H1 (cell line): ENCODE measurements at places on chromosomes 2 and 18. TPM values are rescaled to one million over a fixed set of nuclear protein-coding genes. Genes with fewer than 3 reads are reported as not detected.

DNA sequence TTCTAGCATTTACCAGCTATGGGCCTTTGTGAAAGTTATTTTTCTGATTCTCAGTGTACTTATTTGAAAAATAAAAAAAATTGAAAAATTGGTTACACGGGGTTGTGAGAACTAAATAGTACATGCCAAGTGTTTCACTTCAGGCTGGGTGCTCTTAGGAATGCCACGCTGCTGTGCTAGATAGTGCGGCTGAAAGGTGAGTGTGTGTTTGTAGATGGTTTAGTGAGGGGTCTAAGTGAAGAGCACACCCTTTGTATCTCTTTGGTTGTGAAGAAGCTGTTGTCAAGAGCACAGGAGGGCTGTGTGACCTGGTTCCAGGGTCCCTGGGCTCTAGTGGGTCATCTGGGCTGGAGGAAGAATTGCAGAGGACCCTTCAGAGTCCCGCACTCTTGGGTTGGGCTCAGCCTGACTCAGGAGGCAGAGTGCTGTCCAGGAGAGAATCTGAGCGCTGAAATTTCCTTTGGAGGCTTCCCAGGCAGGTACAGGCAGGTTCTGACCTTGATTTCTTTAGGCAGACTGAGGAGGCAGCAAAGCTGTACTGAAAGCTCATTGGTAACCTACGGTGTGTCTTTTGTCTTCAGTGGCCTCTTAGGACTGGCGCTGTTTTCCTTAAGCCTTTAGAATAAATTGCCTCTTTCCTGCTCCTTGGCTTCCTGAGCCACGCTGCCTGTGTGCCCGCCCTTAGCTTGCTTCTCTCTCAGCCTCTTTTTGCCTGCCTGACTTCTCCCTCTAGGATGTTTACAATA, 44.4 kb downstream of the MAP4K4 start:
- DNase-seq: no peak

GRCh38 chr2:161096336-161096735, 63.9 kb upstream of the TANK start:
- no peak for DNase-seq

Gene SFT2D3
- 7.1 and 7.3 TPM in 2 replicates for total RNA-seq

- no peak for DNase-seq
These were observed 41.2 kb downstream of the MBP start for GRCh38 chr18:77091366-77091765.

Gene LRRC30
- not detected in 2 replicates for total RNA-seq

- DNase-seq: no peak
These were observed 64.2 kb downstream of the PTPN2 start for GRCh38 chr18:12819841-12820240.

GRCh38 chr2:109699646-109700045, 85.5 kb downstream of the SOWAHC start:
- no peak for DNase-seq

DNA sequence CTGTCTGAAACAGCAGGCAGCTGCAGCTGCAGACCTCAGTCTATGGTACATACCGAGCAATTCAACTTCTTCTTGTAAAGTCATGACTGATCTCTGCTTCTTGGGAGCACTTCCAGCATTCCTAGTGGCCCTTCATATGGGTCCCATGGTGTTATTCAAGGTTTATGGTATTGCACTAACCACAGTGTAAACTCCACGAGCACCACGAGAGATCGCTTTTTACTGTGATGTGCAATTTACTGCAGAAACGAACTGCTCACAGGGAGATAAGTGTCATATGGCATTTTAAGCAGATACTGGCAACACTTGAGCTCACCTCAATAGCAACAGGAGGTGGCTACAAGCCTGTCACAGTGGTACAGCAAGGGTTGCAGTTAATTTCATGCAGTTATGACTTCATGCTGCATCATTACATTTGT, 38.6 kb upstream of the SH3BP4 start:
- DNase-seq: no peak

DNA sequence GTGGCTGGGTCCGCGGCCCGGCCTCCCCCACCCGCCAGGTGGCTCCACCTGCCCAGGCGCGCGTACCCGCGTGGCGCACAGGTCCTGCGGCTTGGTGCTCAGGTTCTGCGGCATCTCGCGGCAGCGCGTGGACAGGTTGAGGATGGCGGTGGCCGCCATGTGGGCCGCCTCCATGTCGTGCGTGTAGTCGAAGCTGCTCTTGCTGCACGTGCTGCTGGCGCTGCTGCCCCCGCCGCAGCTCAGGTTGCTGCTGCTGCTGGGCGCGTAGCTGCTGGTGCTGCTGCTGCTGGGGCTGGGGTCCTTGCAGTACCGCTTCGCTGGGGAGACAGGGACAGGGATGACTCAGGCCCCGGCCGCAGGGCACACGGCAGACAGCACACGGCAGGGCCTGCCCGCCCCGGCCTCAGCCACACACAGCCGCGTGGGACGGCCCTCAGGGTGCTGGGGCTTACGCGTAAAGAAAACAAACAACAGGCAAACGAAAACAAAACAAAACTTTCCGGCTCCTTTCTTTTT, 147.7 kb upstream of the PXDN start:
- DNase-seq: no peak

DNA sequence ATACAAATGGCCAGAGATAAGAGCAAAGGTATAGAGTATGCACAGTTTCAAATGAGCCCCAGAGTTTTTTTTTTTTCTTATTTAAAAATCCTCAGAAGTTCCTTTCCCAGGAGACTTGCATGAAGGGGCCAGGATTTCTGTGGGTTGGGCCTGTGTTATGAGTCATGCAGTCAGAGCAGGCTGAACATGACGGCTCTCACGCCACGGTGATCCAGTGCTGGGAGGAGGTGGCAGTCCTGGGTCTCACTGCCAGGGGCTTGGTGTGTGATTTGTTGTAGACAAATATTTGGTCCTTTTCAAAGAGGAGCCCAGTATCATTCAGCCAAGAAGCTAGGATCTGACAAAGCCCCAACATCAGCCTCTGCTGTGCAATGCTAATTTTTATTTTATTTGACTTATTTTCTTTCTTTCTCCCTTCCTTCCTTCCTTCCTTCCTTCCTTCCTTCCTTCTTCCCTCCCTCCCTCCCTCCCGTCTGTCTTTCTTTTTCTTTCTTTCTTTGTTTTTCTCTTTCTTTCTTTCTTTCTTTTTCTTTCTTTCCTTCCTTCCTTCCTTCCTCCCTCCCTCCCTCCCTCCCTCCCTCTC, 10.4 kb upstream of the KCNE4 start:
- DNase-seq: no peak

DNA sequence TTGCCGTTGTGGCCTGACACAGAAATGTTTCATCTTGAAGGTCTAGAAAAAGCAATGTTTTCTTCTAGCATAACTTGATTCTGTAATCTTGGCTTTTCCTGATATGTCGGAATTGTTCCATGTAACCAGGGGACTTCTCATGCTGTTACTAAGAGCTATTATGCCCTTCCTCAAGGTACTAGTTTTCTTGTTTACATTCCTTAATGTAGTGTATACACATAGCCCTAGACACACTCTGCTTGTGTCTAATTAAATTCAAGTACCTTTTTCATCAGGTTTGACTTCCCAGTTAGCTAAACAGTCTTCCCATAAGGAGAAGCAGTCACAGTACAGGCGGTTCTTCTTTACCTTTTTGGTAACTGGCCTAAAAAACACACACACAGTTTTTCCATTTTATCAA, 122.8 kb upstream of the MSH6 start:
- DNase-seq: no peak

Gene NFATC1
- 6.6 and 6.8 TPM in 2 replicates for total RNA-seq

Gene RFX8
- total RNA-seq: 0.60 and 1.3 TPM in 2 replicates

- DNase-seq: no peak
These were observed 70.1 kb upstream of the BZW1 start for GRCh38 chr2:200741468-200742202.

Gene DSG2
- 138 and 144 TPM in 2 replicates for total RNA-seq

DNA sequence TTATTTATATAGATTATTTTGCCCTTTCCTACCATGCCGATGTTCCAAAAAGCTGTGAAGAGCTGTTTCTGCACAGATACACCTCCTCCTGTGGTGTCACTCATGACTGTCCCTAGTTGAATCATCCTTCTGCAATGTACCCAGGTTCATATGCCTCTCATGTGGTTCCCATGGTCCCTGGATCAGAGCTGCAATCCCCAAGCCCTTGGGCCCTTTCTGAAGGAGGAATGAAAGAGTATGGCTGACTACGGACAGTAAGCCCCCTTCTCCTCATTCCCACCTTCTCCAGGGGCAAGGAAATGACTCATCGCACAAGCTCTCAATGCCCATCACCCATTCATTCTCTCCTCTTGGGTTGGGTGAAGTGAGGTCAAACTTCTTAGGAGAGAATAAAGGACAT, 63.9 kb upstream of the ACVR1 start:
- no peak for DNase-seq

Gene C2orf66
- total RNA-seq: not detected in 2 replicates

Gene PCARE
- total RNA-seq: not detected in 2 replicates

Gene PDE1A
- total RNA-seq: 0.15 and 0.34 TPM in 2 replicates

DNA sequence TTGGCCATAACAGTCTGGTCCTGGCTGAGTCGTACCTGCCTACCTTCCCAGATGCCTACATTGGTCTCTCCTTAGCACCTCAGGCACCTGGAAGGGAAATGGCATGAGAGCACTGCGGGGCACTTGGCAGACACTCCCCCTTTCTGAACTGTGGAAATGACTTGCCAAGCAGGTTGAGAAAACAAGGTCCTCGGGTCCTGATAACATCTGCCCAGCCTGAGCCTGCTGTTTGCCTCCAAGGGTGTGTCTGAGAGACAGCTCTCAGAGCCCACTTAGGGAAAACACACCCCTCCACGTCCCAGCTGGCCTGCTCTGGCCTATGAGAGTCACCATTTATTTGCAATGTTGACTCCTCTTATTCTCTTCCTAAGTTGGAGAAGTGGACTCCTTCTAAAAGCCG, 10.5 kb downstream of the FAM110C start:
- no peak for DNase-seq

Gene OBSL1
- 127 and 135 TPM in 2 replicates for total RNA-seq

GRCh38 chr2:127634066-127634617, 11.8 kb upstream of the GPR17 start:
- no peak for DNase-seq

GRCh38 chr2:204437815-204438756, 107.2 kb upstream of the PARD3B start:
- DNase-seq: no peak

GRCh38 chr2:6880200-6880733, 2.7 kb downstream of the RSAD2 start:
- DNase-seq: no peak

DNA sequence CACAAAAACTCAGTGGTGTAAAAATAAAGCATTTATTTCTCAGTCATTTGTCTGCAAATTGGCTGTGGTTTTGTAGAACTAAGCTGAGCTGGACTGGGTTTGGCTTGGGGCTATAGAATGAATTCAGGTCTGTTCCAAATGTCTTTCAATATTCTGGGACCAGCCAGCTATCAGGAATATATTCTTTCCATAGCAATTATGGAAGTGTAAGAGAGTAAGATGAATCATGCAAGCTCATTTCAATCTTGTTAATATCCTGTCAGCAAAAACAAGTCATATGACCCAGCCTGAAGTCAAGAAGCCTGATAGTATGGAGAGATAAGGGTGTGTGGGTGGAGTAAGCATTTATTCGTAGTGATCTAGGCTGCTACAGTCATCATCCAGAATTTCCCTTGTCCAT, 481.0 kb upstream of the CDH2 start:
- no peak for DNase-seq

Gene DOCK10
- total RNA-seq: 1.3 and 1.6 TPM in 2 replicates

Gene SMAD7
- total RNA-seq: 13.8 and 15.5 TPM in 2 replicates

DNA sequence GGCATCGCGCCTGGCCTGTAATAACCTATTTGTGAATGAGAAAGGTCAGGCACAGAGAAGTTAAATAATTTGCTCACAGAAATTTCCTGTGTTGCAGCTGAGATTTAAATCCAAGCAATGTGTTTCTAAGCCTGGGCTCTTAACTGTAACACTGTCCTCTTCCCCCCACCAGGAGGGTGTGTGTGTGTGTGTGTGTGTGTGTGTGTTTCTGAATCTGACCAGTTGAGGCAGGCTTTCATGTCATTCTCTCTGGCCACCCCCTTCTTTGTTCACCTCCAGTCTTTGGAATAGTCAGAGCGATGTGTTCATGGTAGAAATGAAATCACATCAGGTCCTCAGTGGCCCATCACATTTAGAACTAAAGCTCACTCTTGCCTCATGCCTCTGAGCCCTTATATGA, 81.2 kb downstream of the NEDD4L start:
- DNase-seq: peak; percentile 45

DNA sequence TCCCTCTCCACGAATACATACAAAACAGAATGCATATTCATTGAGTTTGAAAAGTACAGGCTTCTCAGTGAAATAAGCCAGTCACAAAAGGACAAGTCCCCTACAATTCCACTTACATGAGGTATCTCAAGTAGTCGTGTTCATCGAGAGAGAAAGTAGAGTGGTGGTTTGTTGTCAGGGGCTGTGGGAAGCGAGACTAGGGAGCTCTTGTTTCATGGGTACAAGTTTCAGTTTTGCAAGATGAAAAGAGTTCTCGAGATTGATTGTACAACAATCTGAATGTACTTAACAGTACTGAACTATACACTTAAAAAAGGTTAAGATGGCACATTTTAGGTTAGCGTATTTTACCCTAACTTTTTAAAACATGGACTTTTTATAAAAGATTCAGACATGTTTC, 71.5 kb upstream of the TTC39C start:
- DNase-seq: no peak

GRCh38 chr2:222538535-222538934, 114.2 kb downstream of the SGPP2 start:
- DNase-seq: no peak

DNA sequence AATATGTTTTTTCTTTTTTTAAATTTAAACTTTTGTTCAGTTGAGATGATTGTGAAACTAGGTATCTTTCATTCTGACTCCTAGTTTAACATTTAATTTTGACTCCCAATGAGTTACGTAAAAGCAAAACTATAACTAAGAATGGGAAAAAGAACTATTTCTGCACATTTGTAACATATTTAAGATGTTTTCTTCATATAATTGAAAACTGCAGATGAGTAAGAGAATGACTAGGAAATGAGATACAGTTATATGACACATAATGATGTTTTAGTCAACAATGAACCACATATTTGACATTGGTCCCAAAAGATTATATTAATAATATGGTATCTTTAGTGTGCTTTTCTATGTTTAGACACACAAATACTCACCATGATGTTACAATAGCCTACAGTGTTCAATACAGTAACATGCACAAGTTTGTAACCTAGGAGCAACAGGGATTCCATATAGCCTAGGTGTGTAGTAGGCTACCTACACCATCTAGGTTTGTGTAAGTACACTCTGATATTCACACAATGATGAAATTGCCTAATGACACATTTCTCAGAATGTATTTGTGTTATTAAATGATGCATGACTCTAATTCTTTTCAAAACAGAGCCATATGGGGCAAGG, 12.6 kb downstream of the ERMN start:
- no peak for DNase-seq

Gene MEP1B
- not detected in 2 replicates for total RNA-seq

DNA sequence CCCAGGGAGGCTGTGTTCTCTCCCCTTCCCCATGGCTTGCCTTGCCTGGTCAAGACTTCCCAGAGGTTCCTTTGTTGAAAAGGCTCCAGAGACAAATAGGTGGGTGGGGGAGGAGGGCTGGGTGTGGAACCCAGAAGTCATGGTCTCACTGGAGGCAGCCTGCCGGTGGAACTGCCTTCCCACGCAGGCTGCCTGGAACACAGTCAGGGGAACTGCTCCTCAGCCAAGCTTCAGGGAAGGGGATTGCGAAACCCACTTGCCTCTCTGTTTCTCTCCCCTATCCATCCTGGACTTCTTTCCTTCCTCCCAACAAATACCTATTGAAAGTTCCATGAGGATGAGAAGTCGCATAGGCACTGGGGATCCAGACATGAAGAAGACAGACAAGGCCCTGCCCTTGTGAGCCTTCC, 31.6 kb downstream of the MARCO start:
- DNase-seq: peak; percentile 33

GRCh38 chr18:13611142-13611600, 115.2 kb downstream of the FAM210A start:
- no peak for DNase-seq
